ENCODE measurements at places on chromosomes 3 and 15.

DNA sequence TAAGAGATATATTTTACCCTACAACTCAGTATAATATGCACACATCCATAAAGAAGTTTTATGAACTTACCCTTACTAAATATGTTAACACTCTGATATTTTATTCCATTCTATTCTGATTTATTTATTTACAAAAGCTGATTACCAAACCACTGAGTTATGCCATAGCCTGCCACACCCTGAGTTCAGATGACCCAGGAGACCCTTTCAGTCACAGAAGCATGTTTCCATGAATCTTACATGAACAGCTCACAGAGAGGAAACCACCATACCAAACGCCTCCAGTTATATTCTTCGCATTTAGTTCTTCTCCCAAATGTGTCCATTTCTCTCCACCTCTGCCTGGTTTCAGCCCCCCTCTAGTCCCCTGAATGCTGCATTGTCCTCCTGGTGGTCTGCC, 103.5 kb downstream of the SEMA5B start:
- DNase-seq = no peak

DNA sequence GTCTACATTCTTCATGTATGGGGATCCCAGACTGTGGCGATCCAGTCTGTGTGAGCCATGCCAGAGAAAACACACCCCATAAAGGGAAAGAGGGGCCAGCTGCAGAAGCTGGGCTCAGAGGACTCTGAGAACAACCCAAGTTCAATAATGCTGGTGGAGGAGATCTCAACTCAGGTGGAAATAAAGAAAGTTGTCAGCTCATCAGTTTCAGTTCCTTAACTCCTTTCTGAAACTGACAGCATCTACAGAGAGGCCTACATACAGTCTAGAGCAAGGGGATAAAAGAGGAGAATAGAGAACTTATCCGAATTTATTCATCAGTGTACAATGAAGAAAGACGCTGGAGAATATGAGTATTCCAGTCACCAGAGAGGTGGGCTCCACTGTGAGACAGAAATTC, 77.0 kb downstream of the NTRK3 start:
- DNase-seq = no peak

DNA sequence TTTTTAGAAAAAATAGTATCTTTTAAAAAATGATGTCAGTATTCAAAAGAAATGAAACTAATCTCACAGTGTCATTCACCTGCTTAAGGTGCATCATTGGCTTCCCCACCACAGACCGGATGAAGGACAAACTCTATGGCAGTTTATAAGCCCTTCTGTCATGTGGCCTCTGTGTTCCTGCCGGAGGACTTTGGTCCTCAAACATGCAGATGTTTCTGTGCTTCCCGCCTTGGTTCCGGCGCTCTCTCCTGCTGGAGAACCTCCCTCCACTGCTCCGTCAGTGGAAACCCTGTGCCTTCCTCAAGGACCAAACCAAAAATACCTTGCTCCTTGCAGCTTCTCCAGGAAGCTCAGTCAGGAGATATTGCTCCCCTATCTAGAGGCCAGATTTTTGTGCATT, 326.3 kb downstream of the UACA start:
- DNase-seq = no peak

GRCh38 chr3:5016211-5017161, 37.2 kb downstream of the BHLHE40 start:
- DNase-seq = peak; percentile 59

DNA sequence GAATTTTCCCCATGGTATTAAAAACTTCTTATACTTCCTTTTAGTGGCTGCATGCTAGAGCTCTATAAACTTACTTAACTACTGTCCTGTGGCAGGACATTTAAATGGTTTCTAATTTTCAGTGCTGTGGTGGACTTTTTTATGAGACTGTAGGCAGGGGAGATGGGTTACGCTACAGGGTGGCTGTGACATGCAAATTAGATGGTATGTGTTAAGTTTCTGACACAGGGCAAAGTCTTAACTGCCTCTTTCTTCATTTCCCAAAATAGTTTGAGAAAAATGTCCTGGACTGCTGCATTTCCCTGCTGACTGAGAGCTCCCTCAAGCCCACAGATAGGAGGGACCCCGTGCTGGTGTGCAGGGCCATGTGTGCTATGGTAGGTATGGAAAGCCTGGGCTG, 22.0 kb downstream of the TGM4 start:
- DNase-seq = no peak

All from MCF 10A (cell line).